ENCODE measurements at places on chromosomes 1 and 21.

DNA sequence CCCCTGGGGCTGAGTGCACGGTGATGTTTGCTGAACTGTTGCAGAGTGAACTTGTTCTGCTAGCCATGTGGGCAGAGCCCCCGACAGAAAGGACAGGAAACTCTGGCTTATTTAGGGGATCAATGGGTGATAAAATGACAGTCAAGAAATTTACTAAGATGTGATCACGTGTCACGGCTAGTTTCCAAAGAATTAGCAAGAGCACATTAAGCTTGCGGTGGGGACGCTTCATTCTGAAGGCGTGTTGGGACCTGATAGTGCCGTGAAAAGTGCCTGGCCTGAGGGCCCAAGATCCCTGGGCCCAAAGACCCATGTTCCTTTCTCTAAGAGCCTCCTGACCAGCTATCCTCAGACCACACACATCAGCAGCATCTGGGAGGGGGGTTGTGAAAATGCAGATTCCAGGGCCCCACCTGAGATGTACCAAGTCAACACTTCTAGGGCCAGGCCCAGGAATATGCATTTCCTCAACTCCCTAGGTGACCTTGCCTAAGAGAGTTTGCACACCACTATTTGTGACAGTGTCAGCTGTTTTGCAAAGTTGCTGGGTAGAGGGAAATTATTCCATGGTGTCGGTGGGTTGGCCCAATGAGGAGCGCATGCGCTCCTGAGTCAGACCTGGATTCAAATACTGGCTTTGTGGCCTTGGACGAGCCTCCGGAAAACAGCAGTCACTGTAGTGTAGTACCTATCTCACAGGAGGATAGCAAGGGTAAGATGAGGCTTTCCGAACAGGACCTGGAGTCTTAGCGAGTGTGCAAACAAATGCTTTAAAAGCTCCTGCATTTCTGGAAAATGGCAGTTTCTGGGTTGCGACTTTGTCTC lies 77.5 kb downstream of the SPSB1 start:
- no peak for DNase-seq

DNA sequence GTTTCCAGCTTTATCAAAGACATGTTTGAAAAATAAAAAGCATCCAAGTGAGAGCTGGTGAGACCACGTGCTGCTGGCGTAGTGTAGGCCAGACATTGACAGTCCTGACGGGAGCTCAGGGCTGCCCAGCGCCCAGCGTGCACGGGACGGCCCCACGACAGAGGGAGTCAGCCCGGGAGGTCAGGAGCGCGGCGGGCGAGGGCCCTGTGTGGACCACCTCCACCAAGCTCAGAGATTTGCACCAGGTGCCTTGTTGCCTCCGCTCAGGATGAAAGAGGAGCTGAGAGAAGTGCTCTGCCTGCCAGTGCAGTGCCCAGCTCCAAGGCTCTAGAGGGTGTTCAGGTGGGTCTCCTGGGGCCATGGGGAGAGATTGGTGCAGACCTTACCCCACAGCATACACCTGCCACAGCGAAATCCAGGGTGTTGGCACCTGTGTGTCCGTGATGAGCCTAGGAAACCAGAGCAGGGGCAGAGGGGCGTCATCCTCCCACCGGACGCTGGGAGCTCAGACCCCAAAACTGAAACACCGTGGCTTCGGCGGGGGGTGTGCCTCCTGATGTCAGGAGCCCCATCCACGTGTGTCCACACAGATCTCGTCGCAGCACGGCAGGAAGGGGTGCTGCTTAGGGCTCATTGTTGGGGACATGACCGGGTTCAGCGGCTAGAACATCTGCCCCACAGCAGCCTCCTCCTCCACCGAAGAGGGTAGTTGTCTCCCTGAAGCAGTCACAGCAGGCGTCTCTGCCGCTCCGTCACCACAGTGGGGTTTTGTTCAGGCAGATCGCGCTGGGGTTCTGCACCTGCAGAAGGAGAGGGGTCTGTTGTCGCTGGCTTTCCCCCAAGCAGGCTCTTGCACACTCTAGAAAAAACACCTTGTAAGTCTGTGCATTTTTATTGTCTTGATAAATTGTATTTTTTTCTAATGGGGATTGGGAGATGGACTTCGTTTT lies 64.2 kb downstream of the POFUT2 start:
- peak; percentile 32 for DNase-seq

GRCh38 chr1:25771221-25772114 lies 28.5 kb upstream of the SELENON start:
- no peak for DNase-seq

- no peak for DNase-seq
These were observed 1254.8 kb downstream of the AMY1C start for GRCh38 chr1:105004515-105004914.

DNA sequence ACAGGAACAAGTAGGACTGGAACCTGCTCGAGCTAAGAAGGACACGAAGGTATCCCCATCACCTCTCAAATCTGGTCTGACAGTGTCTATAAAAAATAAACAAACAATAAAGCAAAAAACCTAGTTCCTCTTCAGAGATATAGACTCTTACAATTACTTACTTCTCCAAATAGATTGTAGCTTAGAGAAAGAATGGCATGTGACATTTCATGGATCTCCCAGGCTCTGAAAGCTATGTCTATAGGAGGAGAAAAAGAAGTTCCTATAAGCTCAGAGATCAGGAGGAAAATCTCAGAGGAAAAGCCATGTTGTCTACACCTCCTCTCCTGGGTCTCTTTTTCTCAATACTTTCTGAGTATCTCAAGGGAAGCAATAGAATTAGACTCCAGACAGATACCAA lies 12.3 kb upstream of the OR10J5 start:
- DNase-seq: no peak

DNA sequence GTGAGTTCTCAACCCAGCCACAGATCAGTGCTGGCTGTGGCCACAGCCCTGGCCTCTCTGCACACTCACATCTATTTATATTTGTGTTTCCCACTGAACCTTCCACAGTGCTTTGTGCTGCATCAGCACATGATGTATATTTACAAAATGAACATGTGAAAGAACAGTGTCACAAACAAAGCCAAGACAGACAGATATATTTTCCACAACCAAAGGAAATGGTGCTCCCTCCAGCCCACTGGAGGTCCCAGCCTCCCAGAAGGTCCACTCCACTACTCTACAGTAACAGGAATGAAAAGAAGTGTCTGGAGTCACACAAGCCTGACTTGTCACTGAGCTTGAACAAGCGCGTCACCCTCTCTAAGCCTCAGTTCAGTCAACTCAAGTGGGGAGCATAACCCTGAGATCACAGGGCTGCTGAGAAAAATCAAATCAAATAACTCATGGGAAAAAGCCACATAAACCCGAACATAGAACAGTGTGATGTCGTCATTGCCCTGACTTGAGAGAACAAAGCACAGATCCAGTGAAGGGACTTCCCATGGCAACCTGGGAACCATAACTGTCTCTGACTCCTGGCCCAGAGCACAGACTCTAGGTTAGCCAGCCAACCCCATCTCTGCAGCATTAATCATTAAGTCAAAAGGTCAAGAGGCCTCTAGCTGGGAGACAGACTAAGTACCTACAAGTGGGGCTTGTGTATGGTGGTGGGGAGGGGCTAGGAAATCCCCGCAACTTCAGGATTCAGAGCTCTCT lies 121.2 kb downstream of the TRABD2B start:
- DNase-seq: no peak

GRCh38 chr1:236465231-236465958 lies 58.4 kb upstream of the LGALS8 start:
- DNase-seq: no peak

DNA sequence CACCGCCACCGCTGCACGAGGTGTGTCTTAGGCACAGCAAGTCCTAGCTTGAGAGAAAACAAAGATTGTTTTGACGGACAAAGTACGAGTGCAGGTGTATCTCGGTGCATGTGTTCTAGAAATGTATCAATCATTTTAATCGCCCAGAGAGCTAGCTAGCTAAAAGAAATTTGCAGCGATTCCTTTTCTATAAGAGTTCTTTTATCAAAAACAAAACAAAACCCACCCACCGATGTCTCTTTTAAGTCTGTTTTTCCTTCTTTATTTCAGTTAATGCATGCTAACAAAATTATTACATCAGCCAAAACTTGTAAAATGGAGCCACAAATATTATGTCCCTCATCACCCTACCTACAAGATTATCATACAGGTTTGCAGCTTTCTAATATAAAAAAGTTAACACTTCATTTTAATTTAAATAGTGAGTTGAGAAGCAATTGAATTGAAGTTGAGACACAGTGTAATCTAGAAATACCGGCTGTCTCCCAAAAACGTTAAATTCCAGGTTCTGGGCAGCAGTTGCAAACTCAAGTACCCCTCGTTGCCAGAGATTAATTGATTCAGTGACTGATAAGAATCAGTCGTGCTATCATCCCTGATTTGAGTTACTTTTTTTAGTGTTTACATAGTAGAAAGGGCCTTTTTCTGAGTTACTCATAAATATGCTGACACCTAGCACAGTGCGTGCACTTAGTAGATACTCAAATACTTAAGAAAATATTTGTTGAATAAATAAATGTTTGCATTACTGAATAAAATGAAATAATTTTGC lies 1.5 kb upstream of the SYDE2 start:
- no peak for DNase-seq

DNA sequence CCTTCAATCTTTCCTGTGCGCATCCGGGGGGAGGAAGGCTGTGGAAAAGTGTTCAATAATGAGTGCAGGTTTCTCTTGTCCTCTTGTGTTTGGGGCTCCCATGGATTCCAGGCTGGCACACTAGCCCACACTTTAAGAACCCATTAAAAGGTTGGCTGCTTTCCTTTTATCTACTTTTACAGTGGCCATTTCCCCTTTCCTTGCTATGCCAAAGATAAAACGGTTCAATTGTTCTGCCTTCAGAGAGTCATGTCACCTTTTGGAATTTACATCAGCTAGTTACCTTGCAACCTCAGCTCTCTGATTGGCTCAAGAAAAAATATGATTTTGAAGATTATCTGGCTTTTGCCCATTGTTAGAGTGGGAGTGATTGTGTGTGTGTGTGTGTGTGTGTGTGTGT lies 182.3 kb downstream of the SDCCAG8 start:
- no peak for DNase-seq

- DNase-seq: no peak
These were observed 26.6 kb downstream of the MSTO1 start for GRCh38 chr1:155636397-155637153.

DNA sequence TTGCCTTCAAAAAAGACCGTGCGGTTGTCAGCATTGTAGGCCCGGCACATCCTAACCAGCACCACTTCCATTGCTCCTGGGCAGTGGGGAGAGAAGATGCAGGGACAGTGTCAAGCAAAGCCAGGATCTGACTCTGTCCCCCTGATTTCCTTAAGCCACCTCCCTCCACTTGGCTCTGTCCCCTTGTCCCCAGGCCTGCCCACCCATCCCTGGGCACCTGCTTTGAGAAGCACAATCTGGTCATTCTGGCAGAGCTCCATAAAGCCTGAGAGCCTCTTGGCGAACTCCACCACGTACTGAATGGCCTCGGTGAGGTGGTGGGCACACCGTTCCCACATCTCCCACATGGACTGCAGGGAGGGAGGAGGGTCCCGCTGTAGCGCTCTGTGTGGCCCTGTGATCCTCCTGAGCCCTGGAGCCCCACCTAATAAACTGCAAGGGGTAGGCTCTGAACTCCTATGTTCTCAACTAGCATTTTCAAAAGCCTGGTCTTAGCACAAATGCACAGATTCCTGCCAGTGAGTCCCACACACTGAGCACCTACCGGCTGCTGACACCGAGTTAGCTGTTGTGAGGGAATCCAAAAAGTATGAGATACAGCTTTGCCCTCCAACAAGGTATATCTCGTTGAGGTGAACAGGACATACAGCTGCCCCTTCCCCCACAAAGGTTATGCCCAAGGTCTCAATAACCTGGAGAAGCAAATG lies 8.2 kb upstream of the LINGO4 start:
- no peak for DNase-seq

- no peak for DNase-seq
These were observed 7.4 kb downstream of the YTHDF2 start for GRCh38 chr1:28744184-28744583.

- no peak for DNase-seq
These were observed 6.8 kb upstream of the ITLN2 start for GRCh38 chr1:160961419-160961818.

- DNase-seq: no peak
These were observed 19.1 kb downstream of the COL24A1 start for GRCh38 chr1:86137436-86137835.

DNA sequence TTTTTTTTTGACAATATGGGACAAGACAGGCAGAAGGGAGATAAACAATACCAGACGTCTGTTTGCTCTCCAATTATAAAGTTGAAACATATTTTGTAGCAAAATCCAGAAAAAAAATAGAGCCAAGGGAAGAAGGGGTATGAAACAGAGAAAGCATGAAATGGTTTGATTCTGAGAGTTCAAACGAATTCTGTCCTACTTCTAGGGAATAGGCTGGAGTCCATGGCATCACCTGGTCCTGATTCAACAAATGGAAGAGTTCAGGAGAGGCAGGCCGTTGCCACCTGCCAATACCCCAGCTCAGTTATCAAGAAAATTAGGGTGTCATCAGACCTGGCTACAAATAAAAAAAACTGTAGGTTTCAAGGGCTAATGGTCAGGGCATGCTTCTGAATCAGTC lies 71.8 kb downstream of the CLSTN1 start:
- no peak for DNase-seq

DNA sequence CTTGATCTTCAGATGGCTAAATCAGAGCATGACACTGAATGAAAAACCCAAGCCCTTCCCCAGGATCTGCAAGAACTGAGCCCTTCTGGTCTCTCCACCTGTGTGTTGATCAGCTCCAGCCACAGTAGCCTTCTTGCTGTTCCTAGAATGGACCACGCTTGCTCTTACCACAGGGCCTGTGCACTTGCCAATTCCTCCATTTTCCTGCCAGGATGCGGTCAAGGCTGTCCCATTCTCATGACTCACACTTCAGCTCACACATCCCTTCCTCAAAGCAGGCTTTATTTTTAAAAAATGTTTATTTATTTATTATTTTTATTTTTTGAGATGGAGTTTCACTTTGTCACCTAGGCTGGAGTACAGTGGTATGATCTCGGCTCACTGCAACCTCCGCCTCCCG lies 43.6 kb upstream of the GRHL3 start:
- DNase-seq: no peak

- DNase-seq: no peak
These were observed 173.9 kb downstream of the LTN1 start for GRCh38 chr21:28818663-28819278.

- DNase-seq: no peak
These were observed 18.8 kb downstream of the SLC1A7 start for GRCh38 chr1:53123453-53124140.

DNA sequence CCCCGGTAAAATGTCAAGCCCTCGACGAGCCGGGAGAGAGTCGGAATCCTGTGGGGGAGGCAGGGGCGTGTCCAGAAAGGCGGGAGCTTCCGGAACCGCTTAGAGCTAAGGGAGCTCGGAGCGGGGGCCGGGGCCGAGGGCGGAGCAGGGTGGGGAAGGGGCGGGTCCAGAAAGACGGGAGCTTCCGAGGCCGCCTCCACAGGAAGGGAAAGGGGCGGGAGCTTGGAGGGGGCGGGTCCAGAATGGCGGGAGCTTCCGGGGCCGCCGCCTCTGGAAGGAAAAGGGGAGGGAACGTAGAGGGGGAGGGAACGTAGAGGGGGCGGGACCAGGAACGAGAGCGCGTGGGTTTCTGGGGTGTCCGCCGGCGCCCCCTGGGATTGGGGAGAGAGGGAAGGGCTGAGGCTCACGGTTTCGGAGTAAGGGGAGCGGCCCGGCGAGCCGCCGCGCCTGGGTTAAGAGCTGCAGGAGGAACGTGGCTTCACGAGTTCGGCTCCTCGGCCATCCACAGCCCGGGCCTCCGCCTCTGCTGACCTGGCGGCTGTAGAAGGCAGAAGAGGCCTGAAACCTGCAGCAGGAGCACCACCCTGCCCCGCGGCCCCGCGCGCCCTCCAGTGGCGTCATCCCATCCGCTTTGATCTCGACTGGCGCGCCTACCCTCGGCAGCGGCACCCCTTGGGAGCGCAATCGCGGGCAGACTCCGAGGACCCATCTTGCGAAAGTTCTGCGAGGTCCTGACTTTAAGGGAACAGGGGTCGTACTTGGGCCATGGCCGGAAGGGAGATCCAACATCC lies 23.0 kb upstream of the HPDL start:
- DNase-seq: peak; percentile 99
